ENCODE measurements at places on chromosomes 1 and 21. TPM values are rescaled to one million over a fixed set of nuclear protein-coding genes. Genes with fewer than 3 reads are reported as not detected.

GRCh38 chr1:238549137-238549536 lies 658.4 kb upstream of the ZP4 start:
- H3K27me3 ChIP-seq = no peaks in the 10 kb centered on the region
- no peak overlapping the region for H3K4me3 ChIP-seq
- DNase-seq = no peak
- H3K27ac ChIP-seq = no peak overlapping the region
- H3K36me3 ChIP-seq = no peaks in the 10 kb centered on the region

- no peaks in the 10 kb centered on the region for H3K36me3 ChIP-seq
- no peaks in the 10 kb centered on the region for H3K4me1 ChIP-seq
- H3K27ac ChIP-seq = no peak overlapping the region
- H3K4me3 ChIP-seq = no peak overlapping the region
These were observed 13.3 kb upstream of the PPP2R5A start for GRCh38 chr1:212271823-212272485.

GRCh38 chr1:222339376-222339947 lies 208.4 kb downstream of the HHIPL2 start:
- no peaks in the 10 kb centered on the region for H3K27me3 ChIP-seq
- no peak overlapping the region for H3K4me3 ChIP-seq
- H3K4me1 ChIP-seq = peaks cover 13% of the 10 kb centered on the region
- H3K36me3 ChIP-seq = no peaks in the 10 kb centered on the region
- peak; percentile 32 for DNase-seq

GRCh38 chr1:34865981-34866761 lies 6.6 kb upstream of the SMIM12 start:
- H3K36me3 ChIP-seq = no peaks in the 10 kb centered on the region
- peaks cover 3% of the 10 kb centered on the region for H3K4me1 ChIP-seq
- H3K4me3 ChIP-seq = peak overlapping the region; percentile 66
- peak; percentile 16 for DNase-seq

- DNase-seq = peak; percentile 90
- no peaks in the 10 kb centered on the region for H3K36me3 ChIP-seq
- no peak overlapping the region for H3K4me3 ChIP-seq
- peaks cover 10% of the 10 kb centered on the region for H3K4me1 ChIP-seq
- no peak overlapping the region for H3K27ac ChIP-seq
- no peaks in the 10 kb centered on the region for H3K27me3 ChIP-seq
These were observed 8.8 kb upstream of the FAM20B start for GRCh38 chr1:179016706-179017382.

The DONSON gene
- 11.7 TPM for total RNA-seq

The LRRIQ3 gene
- 0.52 TPM for total RNA-seq

The SLC37A1 gene
- 6.9 TPM for total RNA-seq

The TSPAN1 gene
- 1.7 TPM for total RNA-seq

The S100A13 gene
- 172 TPM for total RNA-seq

The RNF186 gene
- total RNA-seq = not detected

Measured in astrocyte (in vitro differentiated cells and primary cell).